ENCODE measurements at places on chromosomes 6 and 20.

DNA sequence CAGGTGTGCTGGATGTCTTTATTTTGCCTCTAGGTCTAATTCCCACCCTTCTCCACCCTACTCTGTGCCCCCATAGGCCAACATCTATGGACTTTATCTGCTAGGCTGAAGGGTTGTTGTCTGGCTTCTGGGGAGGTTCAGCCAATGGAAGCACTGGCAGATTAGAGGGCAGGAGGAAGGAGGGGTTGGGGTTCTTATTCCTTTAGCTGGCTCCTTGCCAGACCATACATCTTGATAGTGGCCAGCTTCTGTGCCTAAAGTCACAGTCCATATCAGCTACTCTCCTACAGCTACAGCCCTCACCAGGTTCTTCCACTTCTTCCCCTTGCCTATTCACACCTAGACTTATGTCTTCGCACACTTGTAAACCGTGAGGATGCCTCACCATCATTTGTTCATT, 41.1 kb downstream of the ROS1 start:
- no peak for DNase-seq

DNA sequence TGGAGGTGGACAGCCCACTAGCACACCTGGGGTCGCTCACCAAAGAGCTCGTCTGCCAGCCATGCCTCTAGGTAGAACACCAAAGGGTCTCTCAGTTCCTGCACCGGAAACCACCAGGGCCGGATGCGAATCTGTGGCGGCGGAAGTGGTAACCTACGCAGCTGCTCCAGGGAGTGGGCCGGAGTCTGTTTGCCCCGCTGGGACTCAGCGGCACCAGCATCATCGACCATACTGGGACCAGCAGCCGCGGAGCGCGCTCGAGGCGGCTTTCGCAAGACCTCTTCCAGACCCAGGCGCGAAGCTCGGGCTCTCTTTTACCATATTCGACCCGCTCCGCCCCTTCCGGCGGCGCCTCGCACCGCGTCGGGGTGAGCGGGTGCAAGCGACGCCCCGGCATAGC, at the start of gene OOEP:
Gene OOEP (minus strand): TSS at position 335 of the 400 bp plus-strand sequence. CDS start 105 bp downstream, at position 230.
- DNase-seq: no peak

- DNase-seq: no peak
Observed at GRCh38 chr20:42656130-42656529, 533.6 kb downstream of the PTPRT start.

- no peak for DNase-seq
Observed at GRCh38 chr20:9534025-9534424, 19.6 kb downstream of the LAMP5 start.

DNA sequence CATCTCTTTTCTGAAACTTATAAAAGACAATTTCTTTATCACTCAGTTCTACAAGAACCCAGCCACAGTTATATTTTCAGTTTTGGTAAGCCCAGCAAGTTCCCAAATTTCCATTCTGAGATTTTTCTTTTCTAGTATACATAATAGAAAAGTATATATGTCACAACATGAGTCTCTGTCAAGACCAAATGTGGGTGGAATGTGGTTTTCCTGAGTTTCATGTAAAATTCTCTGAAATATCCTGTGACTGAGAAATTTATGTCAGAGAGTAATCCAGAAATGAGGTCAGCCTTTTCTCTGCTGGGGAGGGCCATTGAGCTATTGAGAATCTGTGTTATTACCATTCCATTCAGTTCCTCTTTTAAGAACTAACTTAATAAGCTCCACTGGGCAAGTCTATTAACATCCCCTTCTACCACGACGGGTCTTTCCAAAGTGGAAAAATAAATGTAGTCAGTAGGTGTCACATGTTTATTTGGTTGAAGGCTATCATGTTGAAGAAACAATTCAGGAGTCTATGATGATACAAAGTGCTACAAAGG, 100.7 kb upstream of the HMGN3 start:
- DNase-seq: no peak

GRCh38 chr6:108941859-108942258, 93.6 kb downstream of the ARMC2 start:
- DNase-seq: no peak

DNA sequence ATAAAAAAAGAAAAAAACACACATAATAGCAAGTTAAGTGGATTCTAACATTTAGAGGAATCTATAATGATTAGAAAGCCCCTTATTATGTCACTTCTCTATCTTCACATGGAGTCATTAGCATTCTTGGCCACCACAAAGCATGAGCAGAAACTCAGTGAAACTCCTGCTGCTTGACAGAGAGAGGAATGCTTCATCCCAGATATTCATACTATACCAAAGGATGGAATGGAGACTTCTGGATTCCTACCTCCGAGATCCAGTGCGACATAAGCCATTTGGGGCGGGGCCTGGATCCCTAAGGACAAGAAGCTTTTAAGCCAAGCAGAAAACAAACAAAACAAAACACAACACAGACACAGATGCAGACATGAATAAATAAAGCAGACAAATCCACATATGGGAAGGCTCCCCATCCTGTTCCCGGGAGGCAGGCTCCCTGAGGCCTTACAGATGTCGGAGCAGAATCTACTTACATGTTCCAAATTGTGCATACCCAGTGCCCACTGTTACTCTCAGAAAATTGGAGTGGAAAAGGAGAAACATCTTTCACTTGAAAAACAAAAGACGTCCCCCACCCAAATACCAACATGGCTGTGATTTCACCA, 727.3 kb downstream of the MAFB start:
- no peak for DNase-seq

- DNase-seq: no peak
Observed at GRCh38 chr20:63145156-63145555, 70.8 kb downstream of the YTHDF1 start.

GRCh38 chr20:9301129-9302090, 213.0 kb upstream of the LAMP5 start:
- DNase-seq: no peak

- no peak for DNase-seq
Observed at GRCh38 chr6:135640449-135641111, 143.0 kb upstream of the AHI1 start.

GRCh38 chr6:141421378-141421777, 711.3 kb upstream of the GJE1 start:
- no peak for DNase-seq

Data from H9 (cell line).